ENCODE measurements at places on chromosomes 4 and X.

DNA sequence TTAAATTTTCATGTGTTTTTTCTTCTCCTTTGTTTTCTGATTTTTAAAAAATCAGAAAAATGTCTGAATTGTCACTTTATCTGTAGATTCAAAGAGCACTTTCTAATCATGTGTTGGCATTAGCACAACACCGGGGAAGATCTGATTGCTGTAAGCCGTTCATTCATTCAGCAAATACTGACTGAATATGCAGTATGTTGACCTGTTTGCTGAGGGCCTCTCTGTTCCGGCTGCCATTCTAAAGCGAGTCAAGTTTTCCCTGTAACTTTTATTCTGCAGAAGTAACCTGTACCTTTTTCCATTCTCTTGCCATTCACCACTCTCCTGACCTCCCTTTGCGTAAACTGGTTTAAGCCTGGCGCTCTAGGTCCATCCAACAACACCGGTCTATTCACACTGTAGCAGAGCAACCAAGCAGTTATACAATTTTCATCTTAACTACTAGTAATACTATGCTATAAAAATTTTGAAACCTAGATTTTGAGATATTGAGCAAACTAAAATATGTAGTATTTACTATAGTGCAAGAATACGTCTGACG, 6.7 kb downstream of the SORBS2 start:
- DNase-seq, result no peak

GRCh38 chr4:184313058-184313581, 95.4 kb upstream of the ENPP6 start:
- no peak for DNase-seq

- DNase-seq, result no peak
These were observed 21.4 kb downstream of the HMX1 start for GRCh38 chr4:8850074-8850829.

- no peak for DNase-seq
These were observed 460.3 kb downstream of the GRXCR1 start for GRCh38 chr4:43352859-43353258.

DNA sequence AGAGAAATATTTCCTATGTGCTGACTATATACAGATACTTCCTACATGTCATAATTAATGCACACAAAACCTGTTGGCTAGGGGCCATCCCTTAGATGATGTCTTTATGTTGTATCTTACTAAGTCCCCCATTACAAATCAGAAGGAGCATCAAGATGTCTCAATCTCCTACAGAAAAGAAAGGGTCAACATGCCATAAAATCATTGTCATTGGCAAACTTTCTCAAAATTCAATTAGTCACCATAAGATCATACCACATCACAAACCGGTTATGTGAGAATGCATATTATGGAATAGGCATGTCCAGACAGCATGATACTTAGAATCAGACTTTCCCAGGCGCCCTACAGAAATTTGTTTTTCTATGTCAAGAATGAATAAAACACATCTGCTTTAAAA, 175.2 kb upstream of the TET2 start:
- no peak for DNase-seq

DNA sequence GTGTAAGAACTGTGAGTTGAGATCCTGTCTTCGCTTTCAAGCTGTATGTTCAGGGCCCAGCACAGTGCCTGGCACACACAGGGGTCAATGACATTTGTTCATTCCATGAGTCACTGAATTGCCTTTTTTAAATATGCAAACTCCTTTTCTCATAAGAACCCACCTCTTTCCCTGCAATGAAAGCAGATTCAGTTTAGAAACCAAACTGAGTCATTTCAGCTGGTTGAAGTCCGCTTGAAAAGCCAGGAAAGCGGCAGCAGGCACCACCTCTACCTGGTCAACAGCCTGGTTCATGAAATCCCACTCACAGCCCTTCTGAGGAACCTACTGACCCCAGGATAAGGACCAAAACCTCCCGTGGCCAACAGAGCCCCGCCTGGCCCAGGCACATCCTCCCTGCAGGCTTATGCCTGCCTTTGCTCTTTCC, 4.5 kb upstream of the C1QTNF7 start:
- DNase-seq, result no peak

All from ELF-1 (cell line).